ENCODE measurements at places on chromosomes 13 and 19. TPM values are rescaled to one million over a fixed set of nuclear protein-coding genes. Genes with fewer than 3 reads are reported as not detected.

Gene PRRG2
- total RNA-seq, result 0.92 TPM

Gene VSTM1
- not detected for total RNA-seq

Gene CKAP2
- total RNA-seq, result 26.4 TPM

Gene KIR3DL1
- total RNA-seq, result not detected

Gene CD79A
- total RNA-seq, result not detected

Gene MAP2K2
- total RNA-seq, result 203 TPM

Gene C1QTNF9
- total RNA-seq, result not detected

Gene MIER2
- total RNA-seq, result 24.2 TPM

Gene MEIOSIN
- total RNA-seq, result not detected

Gene LGALS4
- total RNA-seq, result not detected

Gene SHANK1
- total RNA-seq, result 2.1 TPM

Gene ADGRE2
- 0.06 TPM for total RNA-seq

Gene SOX21
- not detected for total RNA-seq

Gene IL17D
- total RNA-seq, result 5.3 TPM

Gene IZUMO2
- not detected for total RNA-seq

Gene RFPL4A
- not detected for total RNA-seq

Gene ZNF155
- total RNA-seq, result 8.9 TPM

Gene PDCD5
- 117 TPM for total RNA-seq

Gene LSR
- 0.37 TPM for total RNA-seq

Gene OLFM2
- 0.19 TPM for total RNA-seq

Gene CASP14
- total RNA-seq, result not detected

Gene MISP
- total RNA-seq, result not detected

Gene MEIS3
- total RNA-seq, result 11.0 TPM

Gene VAV1
- not detected for total RNA-seq

Gene COL4A1
- 295 TPM for total RNA-seq

Gene YJEFN3
- 0.44 TPM for total RNA-seq

Gene SBK2
- not detected for total RNA-seq

Gene CDX2
- not detected for total RNA-seq

Gene ZNF492
- total RNA-seq, result 0.53 TPM

Gene CADM4
- total RNA-seq, result 0.68 TPM

Gene AXL
- total RNA-seq, result 165 TPM

Gene DAND5
- 0.13 TPM for total RNA-seq

Gene SHD
- total RNA-seq, result not detected

Gene ZNF562
- 23.1 TPM for total RNA-seq

Gene RGL3
- 3.7 TPM for total RNA-seq

Gene ITGBL1
- 634 TPM for total RNA-seq

Gene TUBGCP3
- total RNA-seq, result 16.9 TPM

Gene NEK5
- 0.13 TPM for total RNA-seq

Gene RNF225
- total RNA-seq, result 0.12 TPM

Gene FUT3
- total RNA-seq, result not detected

Gene SLC25A41
- total RNA-seq, result not detected

Gene CD209
- total RNA-seq, result not detected

Gene PRR22
- 0.37 TPM for total RNA-seq

Gene ALG11
- total RNA-seq, result 18.4 TPM
